ENCODE measurements at places on chromosomes 13 and 19.

DNA sequence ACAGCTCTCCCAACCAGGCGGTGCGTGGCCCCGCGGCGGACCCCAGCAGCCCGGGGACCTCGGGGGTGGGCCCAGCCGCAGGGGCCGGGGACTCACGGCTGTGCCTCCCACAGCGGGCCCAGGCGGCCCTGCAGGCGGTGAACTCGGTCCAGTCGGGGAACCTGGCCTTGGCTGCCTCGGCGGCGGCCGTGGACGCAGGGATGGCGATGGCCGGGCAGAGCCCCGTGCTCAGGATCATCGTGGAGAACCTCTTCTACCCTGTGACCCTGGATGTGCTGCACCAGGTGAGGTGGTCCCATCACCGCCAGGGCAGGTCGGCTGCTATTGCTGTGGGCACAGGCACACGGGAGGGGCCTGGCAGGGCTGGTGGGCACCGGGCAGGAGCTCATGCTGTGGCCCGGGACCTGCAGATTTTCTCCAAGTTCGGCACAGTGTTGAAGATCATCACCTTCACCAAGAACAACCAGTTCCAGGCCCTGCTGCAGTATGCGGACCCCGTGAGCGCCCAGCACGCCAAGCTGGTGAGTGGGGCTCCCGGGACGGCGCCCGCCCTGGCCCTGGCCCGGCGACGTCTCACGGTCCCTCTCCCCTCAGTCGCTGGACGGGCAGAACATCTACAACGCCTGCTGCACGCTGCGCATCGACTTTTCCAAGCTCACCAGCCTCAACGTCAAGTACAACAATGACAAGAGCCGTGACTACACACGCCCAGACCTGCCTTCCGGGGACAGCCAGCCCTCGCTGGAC, 7.3 kb downstream of the PTBP1 start:
- no peak for DNase-seq

GRCh38 chr13:26401578-26402021, 147.7 kb downstream of the CDK8 start:
- no peak for DNase-seq

GRCh38 chr13:28344163-28344562, 150.8 kb downstream of the FLT1 start:
- DNase-seq: no peak

GRCh38 chr13:36059321-36059720, 71.9 kb downstream of the DCLK1 start:
- no peak for DNase-seq

DNA sequence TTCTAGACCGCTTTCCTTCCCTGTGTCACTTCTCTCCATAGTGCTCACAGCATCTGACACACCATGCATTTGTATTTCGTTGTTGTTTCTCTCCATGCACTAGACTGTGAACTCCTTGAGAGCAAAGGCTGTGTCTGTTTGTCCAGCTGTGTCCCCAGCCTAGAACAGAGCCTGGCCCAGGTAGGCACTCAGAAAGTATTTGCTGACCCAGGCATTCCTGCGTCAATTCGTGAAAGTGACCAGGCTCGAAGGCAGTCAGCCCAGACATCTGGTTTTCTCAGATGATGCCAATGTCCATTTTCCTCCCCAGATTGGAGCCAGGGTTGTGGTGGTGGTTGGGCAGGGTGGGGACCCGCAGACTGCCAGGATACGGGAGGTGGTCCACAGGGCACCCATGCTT, 164.8 kb downstream of the ZNF536 start:
- DNase-seq: no peak

DNA sequence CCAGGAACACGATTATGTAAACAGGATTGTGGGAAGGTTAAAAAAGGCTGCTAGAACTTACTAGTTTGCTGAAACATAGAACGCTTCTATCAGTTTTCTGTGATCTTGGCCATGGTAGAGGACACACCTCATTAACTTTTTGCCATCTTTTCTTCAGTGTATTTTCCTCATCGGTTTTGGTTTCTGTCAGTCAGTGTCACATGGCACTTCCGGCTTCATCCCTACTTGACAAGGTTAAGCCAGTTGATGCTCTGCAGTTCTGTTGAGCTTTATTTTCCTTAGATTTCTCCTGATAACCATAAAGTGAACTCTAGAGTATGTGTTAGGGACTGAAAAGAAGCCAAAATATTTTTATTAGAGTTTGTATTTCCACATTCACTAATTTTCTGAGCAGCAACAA, 147.5 kb downstream of the NDFIP2 start:
- no peak for DNase-seq

GRCh38 chr13:38385153-38385891, 35.7 kb downstream of the UFM1 start:
- no peak for DNase-seq

GRCh38 chr13:19665427-19665859, 32.0 kb downstream of the MPHOSPH8 start:
- DNase-seq: no peak

DNA sequence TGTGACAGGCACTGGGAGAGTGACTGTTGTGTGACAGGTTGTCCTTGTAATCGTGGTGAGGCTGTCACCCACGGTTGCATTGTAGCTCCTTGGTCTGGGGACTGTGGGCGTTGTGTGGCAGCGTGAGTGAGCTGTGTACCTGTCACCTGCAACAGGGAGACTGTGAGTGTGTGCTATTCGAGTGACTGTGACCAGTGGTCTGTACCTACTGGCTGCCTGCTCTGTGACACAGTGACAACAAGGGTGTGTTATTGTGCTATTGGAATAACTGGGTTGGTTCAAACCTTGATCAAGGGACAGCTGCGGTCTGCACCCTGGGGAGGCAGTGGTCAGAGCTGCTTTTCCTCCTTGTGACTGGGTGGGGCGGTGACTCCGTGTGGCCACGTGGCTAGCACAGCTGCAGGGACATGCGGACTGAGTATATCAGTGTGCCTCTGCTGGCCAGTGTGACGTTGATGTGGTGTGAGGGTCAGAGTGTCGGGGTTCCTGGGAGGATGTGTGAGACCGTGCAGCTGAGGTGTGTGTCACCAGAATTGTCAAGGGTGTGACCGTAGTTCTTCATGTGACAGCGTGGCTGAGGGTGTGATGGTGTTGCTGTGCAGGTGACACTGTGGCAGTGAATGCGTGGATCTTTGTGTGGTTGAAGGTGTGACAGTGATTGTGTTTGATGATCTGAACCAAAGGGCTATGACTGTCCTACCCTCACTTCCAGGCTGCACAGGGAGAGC, 10.1 kb upstream of the NFIX start:
- no peak for DNase-seq

DNA sequence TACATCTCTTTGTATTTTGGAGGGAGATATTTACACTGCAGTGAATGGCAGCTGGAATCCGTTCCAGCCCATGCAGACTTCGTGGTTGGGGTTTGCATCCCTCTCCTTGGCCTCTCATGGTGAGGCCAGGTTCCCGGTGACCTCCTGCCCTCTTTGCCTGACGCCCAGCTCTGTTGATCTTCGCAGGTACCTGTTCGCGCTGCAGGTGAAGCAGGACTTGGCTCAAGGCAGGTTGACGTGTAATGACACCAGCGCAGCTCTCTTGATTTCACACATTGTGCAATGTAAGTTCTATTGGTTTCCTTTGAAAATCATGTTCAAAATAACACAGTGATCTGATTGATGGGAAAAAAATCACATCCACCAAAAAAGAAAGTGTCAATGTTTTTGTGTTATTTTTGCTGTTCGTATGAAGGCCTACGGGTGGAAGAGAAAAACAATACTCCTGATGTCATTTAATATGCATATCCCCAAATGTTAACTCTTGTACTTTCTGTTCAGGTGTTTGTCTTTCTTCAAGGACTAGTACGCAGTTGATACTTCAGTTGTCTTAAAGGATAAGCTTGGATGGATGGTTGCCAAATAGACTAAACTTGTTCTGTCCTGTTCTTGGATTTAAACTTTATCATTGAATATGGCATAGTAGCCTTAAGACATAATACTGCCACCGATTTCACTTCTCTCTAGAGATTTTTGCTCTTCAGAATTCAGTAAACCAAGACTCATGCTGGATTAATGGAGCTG, 199.1 kb downstream of the STK24 start:
- DNase-seq: no peak

- no peak for DNase-seq
These were observed 149.8 kb upstream of the SLITRK1 start for GRCh38 chr13:84032116-84032515.

- no peak for DNase-seq
These were observed 29.2 kb upstream of the TSHZ3 start for GRCh38 chr19:31378404-31378803.

DNA sequence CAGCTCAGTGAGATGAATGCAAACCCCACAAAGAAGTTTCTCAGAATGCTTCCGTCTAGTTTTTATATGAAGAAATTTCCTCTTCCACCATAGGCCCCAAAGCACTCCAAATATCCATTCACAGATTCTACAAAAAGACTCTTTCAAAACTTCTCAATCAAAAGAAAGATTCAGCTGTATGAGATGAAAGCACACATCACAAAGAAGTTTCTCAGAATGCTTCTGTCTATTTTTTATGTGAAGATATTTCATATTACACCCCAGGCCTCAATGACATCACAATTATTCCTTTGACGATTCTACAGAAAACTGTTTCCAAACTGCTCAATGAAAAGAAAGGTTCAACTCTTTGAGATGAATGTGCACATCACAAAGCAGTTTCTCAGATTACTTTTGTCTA, 1819.4 kb downstream of the UQCRFS1 start:
- DNase-seq: no peak

DNA sequence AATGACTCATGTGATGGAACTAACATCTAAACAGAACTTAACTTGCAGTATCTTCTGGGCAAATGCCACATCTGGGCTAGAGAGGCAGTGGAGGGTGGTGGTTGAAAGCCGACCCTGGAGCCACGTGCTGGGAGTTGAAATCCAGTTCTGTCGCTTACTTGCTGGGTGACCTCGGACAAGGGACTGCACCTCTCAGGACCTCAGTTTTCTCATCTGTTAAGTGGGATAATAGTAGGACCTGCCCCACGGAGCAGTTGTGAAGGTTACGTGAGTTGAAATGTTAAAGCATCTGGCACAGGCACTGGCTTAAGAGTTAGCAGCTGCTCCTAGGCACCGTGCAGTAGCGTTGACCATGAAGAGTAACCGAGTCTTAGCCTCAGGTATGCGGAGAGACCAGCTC, 76.1 kb downstream of the SIPA1L3 start:
- no peak for DNase-seq

DNA sequence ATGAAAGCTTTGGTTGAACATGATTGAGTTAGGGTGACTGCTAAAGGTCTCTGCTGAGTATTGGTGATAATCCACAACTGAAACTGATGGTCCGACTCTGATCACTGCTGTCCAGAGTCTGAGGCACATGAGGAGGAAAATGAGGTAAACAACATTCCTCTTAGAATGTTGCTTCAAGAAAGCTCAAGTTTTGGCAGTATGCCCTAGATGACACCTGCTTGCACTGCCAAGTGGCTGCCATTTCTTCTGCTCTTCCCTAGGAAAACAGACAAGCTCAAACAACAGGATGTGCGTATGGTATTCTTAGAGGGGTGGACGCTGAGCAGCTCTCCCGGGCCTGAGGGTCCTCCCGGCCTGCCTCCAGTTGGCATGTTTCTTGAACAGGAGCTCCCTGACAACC, 15.2 kb upstream of the MTIF3 start:
- DNase-seq: no peak

DNA sequence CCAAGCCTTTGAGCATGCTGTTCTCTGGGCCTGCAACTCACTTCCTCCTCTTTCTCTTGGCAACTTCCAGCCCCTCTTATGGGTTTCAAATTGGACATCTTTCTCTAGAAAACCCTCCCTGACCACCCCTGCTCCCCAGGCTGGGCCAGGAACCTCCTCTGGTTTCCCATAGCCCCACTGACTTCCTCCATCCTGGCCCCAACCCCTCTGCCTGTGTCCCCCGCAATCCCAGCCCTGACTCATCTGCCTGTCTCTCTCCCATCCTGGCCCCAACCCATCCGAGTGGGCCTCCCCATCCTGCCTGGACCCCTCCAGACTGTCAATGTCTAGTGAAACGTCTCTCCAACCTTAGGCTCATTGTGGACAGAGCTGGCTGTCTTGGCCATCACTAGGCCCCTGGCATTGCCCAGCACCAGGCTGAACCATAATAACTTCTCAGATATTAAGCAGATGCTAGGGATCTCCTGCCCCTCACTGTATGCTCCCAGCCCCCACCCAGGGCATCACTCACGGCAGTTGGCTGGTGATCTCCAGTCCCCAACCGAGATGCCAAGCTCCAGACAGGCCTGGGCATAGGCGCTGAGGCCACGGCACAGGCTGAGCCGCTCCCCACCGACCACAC, 16.8 kb downstream of the FCGBP start:
- DNase-seq: no peak

GRCh38 chr13:77507931-77508776, 27.4 kb upstream of the SCEL start:
- peak; percentile 20 for DNase-seq

- DNase-seq: no peak
These were observed 52.7 kb downstream of the COL4A1 start for GRCh38 chr13:110254151-110254679.

DNA sequence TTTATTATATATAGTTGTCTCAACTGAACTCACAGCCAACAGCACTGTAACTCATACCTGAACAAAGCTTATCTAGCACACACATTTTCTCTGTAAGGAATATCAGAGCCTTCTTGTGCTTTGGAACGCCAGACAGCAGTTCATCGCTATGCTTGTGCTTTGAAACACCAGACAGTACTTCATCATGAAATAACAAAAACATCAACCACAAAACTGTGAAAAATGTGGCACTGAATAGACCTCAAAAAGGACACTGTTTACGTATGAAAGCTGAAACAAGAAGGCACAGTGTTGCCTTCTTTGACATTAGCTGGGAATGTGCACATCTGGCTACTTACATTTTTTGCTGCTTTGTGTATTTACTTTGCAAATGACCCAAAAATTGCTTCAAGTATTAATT, 160.2 kb downstream of the PDS5B start:
- no peak for DNase-seq

GRCh38 chr19:44051650-44052402, at the start of gene ZNF223:
Gene ZNF223, plus strand, starts transcription at chr19:44052036. Its CDS starts 3,141 bp downstream, at chr19:44055177.
- DNase-seq: peak; percentile 90

DNA sequence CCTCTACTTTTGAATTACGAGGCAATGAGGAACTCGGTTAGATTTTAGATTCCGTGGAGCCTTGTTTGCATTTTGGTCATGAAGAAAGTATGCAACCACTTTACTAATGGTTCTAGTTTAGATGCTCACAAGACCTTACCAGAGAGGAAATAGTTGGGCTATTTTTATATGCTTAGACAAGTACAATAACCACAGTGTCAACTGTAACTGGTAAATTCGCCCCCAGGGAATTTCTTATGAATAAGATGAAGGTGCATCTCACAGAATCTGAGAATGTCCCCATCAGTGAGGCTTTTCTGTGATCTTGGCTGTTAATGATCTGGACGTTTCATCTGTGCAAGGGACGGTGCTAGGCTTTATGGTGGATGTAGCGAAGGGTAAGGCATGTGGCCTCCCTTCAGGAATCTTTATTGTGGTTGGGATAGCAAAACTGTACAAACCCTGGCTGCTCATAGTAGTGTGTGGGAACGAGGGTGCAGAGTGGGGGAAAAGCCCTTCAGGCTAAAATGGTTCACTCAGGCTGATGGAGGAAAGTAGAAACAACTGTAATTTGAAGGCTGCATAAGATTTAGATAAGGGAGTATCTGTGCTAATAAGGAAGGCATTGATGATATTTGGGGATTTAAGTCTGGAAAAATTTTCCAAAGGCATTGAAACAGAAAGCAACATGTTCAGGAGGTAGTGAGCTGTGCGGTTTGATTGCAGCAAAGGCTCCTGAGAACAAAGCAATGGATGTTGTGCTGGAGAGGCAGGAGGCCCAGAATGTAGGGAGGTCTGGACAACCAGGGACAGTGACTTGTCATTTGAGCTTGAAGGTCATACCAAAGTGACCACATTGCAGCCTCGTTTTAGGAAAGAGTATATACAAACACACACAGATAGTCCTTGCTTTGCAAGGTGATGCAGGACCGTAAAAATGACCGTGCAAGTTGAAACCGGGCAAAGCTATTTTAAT, 28.4 kb downstream of the UBAC2 start:
- no peak for DNase-seq

- DNase-seq: no peak
These were observed 78.2 kb downstream of the AKAP11 start for GRCh38 chr13:42350141-42350540.
